ENCODE measurements at places on chromosomes 13 and 19.

DNA sequence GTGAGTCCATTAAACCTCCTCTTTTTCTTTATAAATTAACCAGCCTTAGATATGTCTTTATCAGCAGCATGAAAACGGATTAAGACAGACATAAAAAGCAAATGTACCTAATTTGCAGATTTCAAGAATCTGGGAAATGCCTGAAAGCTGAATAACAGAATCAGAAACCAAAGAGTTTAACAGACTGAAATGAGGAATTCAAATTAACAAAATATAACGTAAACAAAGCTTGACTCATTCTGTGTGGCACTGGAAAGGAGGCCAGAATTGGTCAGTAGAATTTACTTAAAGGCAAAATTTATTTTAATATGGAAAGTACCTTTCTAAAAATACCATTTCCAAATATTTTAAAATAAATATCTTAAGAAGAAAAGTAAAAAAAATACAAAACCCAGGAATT lies 540.6 kb upstream of the HTR2A start:
- DNase-seq = no peak

DNA sequence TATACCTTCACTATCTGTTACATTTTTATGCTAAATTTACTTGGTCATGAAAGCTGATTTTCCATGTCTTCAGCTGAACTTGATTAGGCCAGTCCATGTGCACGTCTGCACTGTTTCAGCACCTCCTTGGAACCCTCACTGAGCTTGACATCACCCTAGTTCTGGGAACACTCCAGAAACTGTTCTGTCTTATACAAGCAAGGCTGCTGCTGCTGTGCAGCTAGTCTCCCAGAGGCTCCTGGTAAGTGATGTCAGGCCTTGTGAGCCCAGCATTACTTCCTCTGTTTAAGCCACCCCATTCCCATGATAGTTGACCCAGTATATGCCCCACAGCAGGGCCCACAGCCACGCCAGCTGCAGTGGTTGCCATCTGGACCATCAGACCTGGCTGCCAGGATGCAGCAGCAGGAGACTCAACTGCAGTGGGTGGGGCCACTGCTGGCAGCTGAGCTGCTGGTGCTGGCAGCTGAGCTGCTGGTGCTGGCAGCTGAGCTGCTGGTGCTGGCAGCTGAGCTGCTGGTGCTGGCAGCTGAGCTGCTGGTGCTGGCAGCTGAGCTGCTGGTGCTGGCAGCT lies 90.5 kb upstream of the AKAP11 start:
- DNase-seq = no peak

GRCh38 chr13:113999618-113999910 lies 25.7 kb upstream of the C13orf46 start:
- no peak for DNase-seq

DNA sequence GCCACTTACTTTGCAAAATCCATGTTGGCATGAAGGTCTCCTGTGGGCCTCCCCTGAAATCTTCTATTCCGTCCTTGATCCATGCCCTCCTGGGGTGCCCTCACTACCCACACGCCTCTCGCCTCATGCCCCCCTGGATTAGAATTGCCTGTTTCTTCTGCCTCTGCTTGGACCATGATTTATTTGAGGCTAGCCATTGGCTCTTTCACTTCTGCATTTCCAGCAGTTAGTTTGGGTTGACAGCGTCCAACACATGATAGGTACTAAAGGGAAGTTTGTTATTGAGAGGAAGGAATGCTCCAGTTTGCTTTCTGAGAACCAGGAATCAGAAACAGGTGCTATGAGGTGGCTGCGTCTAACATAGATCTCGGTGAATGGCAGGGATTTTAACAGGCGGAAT lies 30.5 kb upstream of the TPTE2 start:
- no peak for DNase-seq

DNA sequence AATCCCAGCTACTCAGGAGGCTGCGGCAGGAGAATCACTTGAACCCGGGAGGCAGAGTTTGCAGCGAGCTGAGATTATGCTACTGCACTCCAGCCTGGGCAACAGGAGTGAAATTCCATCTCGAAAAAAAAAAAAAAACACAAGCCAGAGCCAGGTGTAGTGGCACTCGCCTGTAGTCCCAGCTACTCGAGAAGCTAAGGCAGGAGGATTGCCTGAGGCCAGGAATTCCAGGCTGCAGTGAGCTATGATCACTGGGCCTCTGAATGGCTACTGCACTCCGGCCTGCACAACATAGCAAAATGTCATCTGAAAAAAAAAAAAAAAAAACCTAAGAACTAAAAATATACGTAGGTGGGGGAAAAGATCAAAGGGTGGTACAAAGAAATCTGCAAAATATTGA lies 19.4 kb downstream of the EPS15L1 start:
- DNase-seq = no peak

DNA sequence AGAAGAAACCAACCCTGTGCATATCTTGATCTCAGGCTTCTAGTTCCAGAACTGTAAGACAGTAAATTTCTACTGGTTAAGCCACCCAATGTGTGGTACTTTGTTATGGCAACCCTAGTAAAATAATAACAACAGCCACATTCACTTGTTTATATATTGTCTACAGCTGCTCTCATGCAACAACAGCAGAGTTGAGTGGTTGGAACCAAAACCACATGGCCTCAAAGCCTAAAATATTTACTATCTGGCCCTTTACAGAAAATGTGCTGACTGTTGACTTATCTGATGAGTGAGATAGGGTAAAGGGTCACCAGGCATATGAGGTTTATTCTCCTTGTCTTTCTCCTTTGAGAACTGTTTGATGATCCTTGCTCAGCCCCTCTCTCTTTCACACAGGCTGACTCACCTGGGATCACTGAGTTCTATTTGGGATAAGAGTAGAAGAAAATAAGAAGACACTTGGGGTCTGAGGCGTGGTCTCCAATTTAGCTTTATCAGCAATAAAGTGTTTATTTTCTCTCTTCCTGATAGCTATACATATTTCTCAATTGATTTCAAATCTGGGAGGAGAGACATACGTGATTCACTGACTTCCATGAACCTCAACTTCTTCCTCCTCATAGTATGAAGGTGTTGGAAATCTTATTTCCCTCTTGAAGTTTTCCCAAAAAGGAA lies 227.5 kb upstream of the STARD13 start:
- DNase-seq = no peak

GRCh38 chr13:31629085-31629780 lies 110.1 kb upstream of the RXFP2 start:
- peak; percentile 16 for DNase-seq

DNA sequence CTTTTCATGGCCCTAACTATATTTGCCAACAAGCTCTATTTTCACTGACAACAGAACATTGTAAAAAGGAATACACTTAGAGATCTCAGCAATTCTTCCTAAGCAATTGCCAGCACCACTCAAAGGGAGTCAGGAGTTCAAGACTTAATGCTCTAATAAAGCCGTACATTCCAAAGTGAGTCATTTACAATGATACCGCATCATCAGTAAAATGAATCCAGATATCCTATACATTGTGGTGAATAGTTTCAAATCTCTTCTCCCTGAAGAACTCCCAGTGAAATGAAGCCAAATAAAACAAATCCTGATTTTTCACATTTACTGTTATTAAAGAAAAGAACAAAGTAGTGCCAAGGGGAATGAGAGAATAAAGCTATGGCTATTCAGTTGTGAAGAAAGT lies 2898.7 kb upstream of the PCDH20 start:
- no peak for DNase-seq

DNA sequence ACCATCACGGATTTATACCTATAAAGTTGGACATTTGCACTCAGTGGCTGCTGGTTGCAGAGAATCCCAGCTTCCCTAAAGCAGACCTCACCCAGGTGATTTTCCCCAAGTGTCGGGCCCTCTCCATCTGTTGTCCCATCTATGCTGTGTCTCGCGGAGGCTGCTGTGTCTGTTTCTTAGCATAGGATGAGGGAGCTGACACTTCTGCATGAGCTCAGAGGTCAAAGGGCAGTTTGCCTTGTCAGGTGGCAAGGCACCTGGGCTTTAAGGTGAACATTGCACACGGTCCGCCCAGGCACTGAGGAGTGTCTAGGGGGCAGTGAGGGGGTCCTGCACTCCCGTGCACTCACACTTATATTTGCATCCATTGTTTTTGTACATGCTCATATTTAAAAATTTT lies 151.6 kb downstream of the ZIC5 start:
- no peak for DNase-seq

- DNase-seq = no peak
Observed at GRCh38 chr19:12478234-12478941, 6.2 kb downstream of the ZNF709 start.

All from CD4-positive, alpha-beta T cell treated with Interleukin-1 beta for 1 hour (primary cell).